ENCODE measurements at places on chromosomes 6 and 20. TPM values are rescaled to one million over a fixed set of nuclear protein-coding genes. Genes with fewer than 3 reads are reported as not detected.
A peak's percentile ranks its signal among the peaks of the same experiment; 100 is the strongest.

DNA sequence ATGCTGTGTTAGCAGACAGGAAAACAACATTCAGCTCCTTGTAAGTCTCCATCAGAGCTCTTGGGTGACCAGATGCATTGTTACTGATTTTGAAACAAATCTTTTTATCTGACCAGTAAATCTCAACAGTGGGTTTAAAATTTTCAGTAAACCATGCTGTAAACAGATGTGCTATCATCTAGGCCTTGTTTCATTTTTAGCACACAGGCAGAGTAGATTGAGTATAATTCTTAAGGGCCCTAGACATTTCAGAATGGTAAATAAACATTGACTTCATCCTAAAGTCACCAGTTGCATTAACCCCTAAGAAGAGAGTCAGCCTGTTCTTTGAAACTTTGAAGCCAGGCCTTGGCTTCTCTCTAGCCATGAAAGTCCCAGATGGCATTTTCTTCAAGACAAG is 237.2 kb upstream of the BMP2 start:
- no peak for DNase-seq

GRCh38 chr20:58389968-58390658 is 1.1 kb downstream of the VAPB start:
- DNase-seq, result no peak

DNA sequence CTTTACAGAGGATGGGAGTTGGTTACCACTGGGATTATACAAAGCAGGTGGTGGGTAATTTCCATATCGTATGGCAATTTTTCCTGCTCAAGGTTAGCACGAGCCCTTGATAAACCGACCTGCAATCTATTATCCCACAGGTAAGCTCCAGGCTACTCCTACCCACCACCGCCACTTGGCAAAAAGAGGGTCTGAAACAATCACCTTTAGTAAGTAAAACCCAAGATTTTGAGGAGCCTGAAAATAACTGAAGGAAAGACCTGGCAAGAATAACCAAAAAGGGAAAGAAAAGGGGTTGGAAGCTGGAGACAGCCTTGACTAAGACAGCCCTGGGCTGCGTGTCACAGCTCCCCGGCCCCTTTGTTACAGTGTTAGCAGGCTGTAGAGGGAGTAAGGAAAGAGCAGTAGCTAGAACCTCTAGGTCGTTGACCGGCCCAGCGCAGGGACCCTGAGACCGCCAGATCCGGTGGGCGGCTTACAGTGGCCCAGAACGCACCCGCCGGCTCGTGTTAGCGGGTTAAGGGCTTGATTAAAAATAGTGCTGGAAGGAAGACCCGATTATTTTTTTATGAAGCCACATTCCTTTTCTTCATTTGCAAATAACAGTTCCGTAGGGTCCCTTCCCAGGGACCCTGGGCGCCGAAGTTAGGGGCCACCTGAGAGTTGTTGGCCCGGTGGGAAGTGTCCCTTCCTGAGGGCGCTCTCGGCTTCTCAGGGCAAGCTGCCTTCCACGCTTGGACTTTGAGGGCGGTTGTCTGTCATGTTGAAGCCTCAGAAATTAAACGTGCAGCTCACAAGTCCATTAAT is 30.5 kb downstream of the TFAP2B start:
- DNase-seq, result peak; percentile 8

DNA sequence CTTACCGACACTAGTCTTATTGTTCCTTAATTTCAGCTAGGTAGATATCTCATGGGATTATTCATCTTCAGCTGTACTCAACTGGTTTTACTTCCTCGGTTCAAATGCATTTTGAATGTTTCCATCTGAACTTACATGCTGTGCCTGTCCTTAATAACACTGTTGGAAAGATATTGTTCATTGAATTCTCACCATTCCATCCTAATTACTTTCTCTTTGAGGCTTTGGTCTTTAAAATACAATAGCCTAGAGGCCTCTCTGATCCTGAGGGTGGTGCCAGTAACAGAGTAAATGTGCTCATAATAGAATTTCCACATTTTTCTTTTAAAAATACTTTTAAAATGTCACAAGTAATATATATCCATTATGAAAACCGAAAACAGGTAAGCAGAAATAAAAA is 54.0 kb downstream of the IL20RA start:
- no peak for DNase-seq

DNA sequence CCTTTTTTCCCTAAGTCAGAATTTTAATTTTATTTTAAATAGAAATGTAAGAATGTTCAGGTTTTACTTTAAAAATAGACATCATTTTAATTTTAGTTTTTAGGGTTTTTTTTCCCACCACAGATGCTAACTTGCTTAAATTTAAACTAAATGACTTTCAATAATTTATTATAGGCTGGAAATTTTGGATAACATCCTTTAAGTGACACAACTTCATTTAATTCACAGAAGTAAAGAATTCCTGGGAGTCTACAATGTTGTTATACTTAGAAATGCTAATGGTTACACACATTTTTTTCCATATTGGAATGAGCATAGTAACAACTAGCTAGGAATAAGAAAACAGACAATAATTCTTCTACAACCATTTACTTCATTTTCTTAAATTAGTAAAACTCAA is 90.5 kb upstream of the PDE10A start:
- DNase-seq, result no peak

DNA sequence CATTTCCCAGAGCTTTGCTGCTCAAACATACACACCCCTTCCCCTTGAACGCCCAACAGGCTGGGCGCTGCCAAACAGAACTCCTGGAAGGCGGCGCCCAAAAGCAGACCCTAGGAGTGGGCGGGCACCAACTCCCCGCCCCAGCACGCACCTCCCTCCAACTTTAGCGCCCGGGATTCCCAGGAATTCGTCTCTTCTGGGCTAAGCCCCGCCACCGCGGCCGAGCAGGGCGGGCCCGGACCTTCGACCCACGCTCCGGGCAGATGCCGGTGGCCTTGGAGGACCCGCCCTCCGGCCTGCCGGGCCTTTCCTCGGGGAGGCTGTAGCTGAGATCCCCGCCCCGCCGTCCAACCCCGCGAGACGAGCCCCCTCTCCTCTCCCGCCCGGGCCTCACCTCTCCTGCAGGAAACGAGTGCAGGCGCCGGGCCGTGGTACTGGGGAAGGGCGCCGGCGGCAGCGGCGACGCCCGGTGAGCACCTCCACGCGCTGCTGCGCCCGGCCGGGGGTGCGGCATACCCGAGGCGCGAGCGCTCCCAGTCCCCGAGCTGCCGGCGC is 659 bp downstream of the MCUR1 start:
- DNase-seq, result peak; percentile 85

DNA sequence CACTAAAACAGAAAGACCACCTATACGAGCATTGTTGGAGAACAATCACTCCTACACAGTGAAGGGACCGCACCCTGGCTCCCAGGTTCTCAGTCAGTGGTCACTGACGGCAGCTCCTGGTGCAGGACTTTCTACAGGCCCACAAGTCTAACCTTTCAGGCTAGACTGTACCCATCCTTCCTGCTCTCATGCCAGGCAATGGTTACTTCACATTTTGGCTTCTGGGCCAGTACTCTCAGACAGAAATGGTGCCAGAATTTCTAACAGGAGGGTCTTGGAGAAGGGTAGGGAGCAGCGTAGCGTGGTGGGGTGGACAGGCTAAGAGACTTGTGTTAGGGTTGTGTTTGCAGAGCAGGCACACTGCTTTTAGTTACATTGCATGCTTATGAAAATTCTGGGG is 12.1 kb downstream of the TOMM34 start:
- no peak for DNase-seq

DNA sequence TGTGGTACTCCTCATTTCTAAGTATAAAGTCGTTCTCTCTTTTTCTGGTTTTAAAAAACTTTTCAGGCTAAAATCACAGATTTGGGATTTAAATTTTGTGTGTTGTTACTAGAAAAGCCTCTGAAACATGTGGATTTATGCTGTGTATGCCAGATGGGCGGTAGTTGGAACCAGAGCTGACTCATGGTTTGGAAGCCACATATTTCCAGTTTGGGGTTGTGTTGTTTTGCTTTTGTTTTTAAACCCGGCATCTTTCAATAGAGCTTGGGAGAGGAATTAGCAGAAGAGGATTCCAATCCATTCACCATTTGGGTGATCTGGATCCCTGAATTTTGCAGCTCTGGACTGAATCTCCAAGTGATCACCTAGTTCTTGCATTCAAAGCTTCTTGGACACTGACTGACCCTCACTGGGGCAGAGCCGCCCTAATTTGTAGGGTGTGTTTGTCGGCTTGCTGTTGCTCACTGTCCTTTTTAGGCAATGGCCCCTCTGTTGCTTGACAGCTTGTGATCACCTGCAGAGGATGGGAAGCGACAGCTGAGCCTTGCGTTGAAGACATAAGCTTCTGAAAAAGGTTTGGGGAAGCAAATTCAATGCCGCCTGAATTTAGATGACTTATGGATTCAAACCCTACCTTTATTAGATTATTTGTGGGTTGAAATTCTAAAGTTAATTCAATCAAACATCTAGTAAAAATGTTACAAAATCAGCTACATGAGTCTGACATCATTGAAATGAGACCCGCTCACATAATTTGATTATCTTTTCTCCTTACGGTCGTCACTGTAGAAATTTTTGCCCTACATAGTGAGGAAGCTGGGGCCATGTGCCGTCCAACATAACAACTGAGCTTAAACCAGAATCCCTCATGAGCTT is 79.9 kb upstream of the CD83 start:
- no peak for DNase-seq

DNA sequence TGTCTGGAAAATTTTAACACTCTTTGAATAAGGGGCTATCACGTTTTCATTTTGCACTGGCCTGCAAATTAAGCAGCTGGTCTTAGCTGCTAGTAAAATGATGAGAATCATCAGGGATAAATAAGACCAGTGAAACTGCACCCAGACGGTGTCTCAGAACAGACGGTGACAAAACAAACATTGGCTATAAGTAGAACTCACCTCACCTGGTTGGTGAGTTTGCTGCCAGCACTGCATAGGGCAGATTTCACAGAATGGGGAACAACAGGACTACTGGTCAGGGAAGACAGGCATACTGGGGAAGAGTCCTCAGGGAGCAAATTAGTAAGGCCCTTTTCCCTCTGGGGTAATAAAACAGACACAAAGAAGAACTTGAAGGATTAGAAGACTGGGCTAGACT is 175.9 kb upstream of the CITED2 start:
- no peak for DNase-seq

- no peak for DNase-seq
Measured at GRCh38 chr6:134908906-134909516, 40.9 kb downstream of the ALDH8A1 start.

- DNase-seq, result no peak
Measured at GRCh38 chr6:87702589-87702945, 534 bp upstream of the AKIRIN2 start.

GRCh38 chr6:16129623-16130401 is 926 bp downstream of the MYLIP start:
- no peak for DNase-seq

DNA sequence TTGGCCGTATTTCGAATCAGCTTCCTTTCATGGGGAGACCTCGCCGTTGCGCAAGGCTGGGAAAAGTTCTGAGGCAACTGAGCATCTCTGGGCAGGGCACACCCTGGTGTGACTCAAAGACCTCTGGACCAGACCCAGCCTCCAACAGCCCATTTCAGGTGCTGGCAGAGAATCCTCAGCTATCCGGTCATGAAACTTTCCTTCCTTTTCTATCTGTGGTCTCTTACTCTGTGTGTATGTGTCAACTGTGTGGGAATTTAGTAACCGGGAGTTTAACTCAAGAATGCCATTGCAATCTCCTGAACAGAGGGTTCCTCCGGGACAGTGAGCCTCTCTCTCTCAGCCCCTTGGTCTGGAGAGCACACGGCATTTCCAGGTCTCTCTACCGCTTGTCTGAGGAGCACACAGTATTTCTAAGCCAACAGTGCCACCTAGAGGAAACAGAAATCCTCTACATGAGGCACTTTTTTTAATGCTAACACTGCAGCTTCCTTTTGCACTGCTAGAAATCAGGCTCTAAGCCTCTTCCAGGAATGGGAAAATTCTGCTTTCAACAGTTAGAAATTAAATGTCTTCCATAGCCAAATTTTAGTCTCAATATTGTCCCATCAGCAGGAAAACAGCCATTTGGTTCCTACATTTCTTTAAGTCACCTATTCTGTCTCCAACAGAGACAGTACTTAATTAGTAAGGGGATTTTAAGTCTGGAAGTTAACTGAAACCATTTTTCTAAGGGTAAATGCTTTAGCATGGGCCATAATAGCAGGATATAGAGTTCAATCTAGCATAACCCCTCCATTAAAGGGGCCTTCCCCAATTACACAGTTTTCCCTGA is 32.7 kb downstream of the PLN start:
- DNase-seq, result peak; percentile 58

GRCh38 chr6:55277646-55278045 is 49.6 kb upstream of the GFRAL start:
- DNase-seq, result peak; percentile 86

- DNase-seq, result no peak
Measured at GRCh38 chr6:5180636-5181035, 80.1 kb downstream of the LYRM4 start.

GRCh38 chr20:11053310-11053709 is 379.5 kb upstream of the JAG1 start:
- no peak for DNase-seq

DNA sequence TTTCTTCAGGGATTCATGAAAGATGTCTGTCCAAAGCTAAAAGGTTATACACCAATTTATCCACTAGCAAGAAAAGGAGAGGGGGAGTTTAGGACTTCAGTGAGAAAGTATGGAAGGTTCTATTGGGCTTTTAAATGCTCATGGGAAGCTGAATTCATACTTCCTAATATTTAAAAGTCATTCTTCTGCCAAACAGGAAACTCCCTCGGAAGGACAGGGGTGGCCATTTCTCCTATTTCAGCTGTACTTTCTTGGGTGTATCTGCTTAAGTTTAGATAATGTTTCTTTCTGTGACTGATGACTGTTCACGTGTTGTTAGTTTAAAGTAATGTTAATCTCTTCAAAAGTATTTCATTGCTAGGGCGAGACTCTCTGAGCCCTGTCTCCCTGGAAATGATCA is 80.5 kb upstream of the IFNGR1 start:
- no peak for DNase-seq

DNA sequence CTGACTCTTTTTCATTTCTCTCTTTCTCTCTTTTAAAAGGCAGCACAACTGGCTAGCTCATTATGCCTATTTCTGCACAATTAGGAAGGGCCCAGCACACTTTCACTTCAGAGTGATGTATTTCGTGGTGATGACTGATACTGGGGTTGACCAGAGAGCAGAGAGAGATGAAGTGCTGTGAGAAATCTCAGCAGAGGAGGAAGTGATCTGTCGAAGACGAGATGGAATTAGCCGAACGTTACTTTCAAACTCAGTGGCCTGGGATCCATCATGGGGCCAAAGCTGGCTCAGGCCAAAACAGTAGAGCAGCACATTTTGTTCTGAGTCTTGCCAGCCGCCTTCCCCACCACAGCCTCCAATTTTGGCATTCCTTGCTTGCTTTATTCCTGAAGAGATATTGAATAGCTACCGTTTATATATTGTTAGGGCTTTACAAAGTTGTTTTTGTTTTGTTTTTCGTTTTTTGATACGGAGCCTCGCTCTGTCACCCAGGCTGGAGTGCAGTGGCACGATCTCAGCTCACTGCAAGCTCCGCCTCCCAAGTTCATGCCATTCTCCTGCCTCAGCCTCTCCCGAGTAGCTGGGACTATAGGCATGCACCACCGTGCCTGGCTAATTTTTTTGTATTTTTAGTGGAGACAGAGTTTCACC is 213.2 kb upstream of the ECI2 start:
- DNase-seq, result peak; percentile 85

The TFAP2A gene
- total RNA-seq, result 0.14 TPM

The SNX9 gene
- 22.7 TPM for total RNA-seq

The SLC12A5 gene
- 0.52 TPM for total RNA-seq

The CYP24A1 gene
- 1.5 TPM for total RNA-seq

The PPP1R16B gene
- 6.0 TPM for total RNA-seq

The DOK5 gene
- total RNA-seq, result 0.55 TPM
